ENCODE measurements at places on chromosomes 6 and 20.

DNA sequence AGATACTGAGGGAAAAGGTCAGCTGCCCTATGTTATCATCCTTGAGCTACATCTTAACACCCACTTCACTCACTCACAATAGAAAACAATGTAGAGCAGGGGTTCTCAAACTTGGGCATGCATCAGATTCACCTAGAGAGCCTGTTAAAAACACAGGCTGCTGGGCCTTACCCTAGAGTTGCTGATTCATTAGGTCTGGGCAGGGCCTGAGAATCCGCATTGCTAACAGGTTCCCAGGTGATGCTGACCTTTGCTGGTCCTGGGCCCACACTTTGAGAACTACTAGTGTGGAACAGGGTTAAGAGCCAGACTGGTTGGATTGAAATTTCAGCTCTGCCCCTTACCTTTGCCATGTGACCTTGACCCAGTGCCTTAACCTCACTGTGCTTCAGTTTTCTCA is 25.1 kb downstream of the RSPO4 start:
- H3K27ac ChIP-seq = no peak overlapping the region
- H3K4me1 ChIP-seq = peaks cover 6% of the 10 kb centered on the region
- H3K4me3 ChIP-seq = no peak overlapping the region
- no peaks in the 10 kb centered on the region for H3K36me3 ChIP-seq
- no peaks in the 10 kb centered on the region for H3K27me3 ChIP-seq

DNA sequence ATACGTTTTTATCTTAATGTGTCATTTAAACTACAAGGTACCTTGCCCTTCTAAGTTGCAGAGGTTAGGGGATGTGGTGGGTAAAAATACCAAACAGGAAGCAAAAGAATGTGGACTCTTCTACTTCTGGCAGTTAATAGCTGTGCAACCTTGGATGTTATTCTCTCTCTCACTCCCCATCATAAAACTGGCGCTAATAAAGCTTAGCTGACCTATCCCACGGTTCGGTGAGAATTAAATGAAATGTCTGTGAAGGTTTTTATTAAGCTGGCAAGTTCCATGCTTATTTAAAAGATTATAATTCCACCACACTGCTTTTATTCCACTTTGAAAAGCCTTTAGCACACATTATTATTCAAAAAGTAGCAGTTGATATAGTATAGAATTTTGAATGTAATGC is 127.8 kb upstream of the SLC22A23 start:
- no peak for DNase-seq
- no peak overlapping the region for H3K4me3 ChIP-seq
- H3K27me3 ChIP-seq = no peaks in the 10 kb centered on the region
- H3K36me3 ChIP-seq = no peaks in the 10 kb centered on the region
- H3K4me1 ChIP-seq = peaks cover 14% of the 10 kb centered on the region

DNA sequence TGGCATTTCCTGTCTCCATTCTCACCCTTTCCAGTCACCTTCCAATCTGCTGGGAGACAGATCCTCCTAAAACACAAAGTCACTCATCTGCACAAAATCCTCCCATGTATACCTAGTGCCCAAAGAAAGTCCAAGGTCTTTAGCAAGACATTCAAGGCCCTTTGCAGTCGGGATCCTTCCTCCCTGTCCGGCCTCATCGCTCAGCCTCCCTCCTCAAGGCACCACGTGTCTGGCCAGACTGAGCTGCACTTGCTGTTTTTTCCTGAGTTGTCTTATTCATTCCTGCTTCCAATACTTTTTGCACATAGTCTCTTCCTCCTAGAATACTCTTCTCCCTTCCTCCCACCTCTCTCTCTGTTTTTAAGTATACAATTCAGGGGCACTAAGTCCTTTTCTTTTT is 1.4 kb downstream of the TRIM15 start:
- H3K36me3 ChIP-seq = no peaks in the 10 kb centered on the region
- H3K27me3 ChIP-seq = peaks cover 37% of the 10 kb centered on the region
- no peak overlapping the region for H3K4me3 ChIP-seq
- no peak for DNase-seq

GRCh38 chr20:22823119-22823518 is 212.0 kb upstream of the SSTR4 start:
- no peaks in the 10 kb centered on the region for H3K36me3 ChIP-seq
- no peak overlapping the region for H3K4me3 ChIP-seq
- no peaks in the 10 kb centered on the region for H3K27me3 ChIP-seq
- H3K4me1 ChIP-seq = no peaks in the 10 kb centered on the region
- H3K27ac ChIP-seq = no peak overlapping the region

DNA sequence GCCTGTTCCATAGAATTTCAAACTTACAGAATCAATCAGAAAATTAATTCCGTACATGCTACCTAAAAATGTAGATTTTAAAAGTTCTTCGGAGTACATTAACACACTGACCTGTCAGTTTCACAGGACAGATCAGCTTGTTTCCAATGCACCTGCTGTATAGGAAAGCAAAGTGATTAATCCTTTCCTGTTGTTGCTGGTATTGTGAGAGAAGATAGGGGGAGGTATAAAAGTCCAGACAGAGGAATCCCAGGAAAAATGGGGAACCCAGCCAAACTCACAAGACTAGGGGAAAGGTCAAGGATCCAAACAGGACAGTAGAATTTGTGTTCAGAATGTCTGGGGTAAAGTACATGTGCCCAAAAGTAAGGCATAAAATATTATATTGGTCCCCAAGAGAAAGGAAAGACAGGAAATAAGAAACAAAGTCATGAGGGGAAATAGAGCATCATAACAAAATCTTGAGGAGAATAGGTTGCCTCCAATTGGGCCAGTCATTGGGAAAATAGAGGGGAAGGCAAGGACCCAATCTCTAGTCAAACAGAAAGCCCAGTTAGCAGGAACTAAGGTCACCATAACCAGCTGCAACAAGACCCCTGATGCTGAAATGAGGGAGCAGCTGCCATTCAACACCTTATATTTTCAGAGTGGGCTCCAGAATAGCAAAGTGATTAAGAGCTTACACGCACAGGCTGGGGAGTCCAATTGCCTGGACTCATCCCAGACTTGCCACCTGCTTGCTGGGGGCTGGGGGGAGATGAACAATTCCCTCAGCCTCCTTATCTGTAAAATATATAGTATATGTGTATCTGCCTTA is 10.3 kb downstream of the FILIP1 start:
- no peak overlapping the region for H3K4me3 ChIP-seq
- no peak for DNase-seq
- H3K27me3 ChIP-seq = no peaks in the 10 kb centered on the region
- no peaks in the 10 kb centered on the region for H3K36me3 ChIP-seq

DNA sequence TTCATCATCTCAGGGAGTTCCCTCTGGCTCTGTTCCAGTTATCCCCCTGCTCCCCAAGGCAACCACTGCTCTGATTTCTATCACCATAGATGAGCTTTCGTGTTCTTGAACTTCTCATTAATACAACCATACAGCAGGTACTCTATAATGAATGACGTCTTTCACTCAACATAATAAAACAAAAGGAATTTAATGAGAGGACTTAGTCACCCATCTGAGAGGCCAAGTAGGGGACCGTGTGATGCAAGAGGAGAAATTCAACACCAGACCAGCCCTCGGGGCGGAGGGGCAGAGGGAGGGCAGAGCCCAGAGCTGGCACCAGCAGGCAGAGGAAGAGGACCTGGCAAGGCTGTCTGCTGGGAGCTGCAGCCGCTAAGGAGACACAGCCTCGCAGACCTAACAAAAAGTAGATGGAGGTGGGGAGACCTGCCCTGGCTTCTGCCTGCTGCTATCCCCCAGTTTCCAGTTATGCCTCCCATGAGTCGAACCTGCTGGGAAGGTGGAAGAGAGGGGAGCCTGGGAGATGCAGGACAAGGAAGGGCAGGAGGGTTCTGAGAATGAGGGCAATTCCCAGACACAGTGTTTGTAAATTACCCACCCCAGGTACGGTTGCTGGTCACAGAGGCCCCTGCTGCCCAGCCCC is 13.8 kb downstream of the CCN5 start:
- peak overlapping the region; percentile 27 for H3K4me3 ChIP-seq
- DNase-seq = peak; percentile 97
- H3K36me3 ChIP-seq = no peaks in the 10 kb centered on the region
- H3K4me1 ChIP-seq = peaks cover 45% of the 10 kb centered on the region

GRCh38 chr6:98980819-98981218 is 33.1 kb upstream of the FBXL4 start:
- H3K36me3 ChIP-seq = no peaks in the 10 kb centered on the region
- no peaks in the 10 kb centered on the region for H3K4me1 ChIP-seq
- DNase-seq = no peak
- no peaks in the 10 kb centered on the region for H3K27me3 ChIP-seq
- H3K27ac ChIP-seq = no peak overlapping the region

DNA sequence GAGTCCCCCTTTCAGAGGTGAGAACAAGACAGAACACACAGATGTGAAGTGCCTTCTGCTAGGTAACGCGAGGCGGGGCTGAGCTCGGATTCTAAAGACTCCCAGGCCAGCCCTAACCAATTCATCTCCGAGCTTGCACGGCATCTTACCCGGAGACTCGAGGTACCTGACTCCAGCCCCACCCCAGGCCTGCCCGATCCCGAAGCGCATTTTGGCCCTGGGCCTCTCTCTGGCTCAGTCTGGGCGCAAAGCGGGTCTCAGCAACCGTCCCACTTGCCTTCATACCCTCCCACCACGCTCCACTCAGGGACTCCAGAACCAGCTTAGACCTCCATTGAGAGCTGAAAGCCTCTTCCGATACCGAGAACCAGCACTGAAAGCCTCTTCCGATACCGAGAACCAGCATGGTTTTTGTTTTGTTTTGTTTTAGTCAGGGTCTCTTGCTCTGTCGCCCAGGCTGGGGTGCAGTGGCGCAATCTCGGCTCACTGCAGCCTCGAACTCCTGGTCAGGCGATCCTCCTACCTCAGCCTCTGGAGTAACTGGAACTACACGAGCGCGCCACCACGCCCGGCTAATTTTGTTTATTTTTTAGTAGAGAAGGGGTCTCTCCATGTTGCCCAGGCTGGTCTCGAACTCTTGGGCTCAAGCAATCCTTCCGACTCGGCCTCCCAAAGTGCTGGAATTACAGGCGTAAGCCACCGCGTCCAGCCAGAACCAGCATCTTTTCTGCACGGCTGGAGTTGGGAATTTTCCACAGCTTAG is 557 bp upstream of the DYNLRB1 start:
- peak overlapping the region; percentile 98 for H3K4me3 ChIP-seq
- H3K36me3 ChIP-seq = peaks cover 25% of the 10 kb centered on the region
- H3K4me1 ChIP-seq = peaks cover 16% of the 10 kb centered on the region
- no peaks in the 10 kb centered on the region for H3K27me3 ChIP-seq

Measured in osteoblast (primary cell).